ENCODE measurements at places on chromosomes 11 and 22.

- DNase-seq, result no peak
Observed at GRCh38 chr11:58907780-58908179, 31.5 kb upstream of the GLYATL1 start.

DNA sequence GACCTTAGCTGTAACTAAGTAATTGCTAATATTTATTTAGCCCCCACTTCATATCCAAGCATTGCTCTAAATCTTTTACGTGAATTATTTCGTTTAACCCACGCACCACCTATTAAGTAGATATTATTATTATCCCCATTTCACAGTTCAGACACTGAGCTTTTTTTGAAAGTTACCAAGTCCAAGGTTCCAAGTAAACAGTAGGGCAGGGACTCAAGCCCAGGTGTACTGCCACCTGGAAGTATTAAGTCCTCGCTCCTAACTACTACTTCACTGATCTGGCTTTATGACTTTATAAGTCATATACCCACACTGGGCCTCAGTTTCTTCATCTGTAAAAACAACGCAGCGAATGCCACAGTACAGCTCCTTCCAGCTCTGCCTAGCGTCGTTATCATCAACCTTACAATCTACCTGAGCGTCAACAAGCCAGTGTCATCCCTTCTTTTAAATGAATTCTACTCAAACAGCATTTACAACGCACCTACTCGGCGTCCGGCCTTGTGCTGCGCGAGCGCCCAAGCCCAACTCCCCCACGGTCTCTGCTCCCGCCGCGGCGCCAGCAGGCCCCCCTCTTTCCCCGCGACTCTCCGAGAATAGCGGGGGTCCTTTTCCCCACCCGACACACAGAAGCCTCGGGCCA lies 624 bp downstream of the TMEM41B start:
- DNase-seq, result peak; percentile 8

GRCh38 chr11:64036087-64037026 lies 626 bp downstream of the FLRT1 start:
- no peak for DNase-seq

- DNase-seq, result peak; percentile 48
Observed at GRCh38 chr22:32475468-32476010, 928 bp downstream of the FBXO7 start.

DNA sequence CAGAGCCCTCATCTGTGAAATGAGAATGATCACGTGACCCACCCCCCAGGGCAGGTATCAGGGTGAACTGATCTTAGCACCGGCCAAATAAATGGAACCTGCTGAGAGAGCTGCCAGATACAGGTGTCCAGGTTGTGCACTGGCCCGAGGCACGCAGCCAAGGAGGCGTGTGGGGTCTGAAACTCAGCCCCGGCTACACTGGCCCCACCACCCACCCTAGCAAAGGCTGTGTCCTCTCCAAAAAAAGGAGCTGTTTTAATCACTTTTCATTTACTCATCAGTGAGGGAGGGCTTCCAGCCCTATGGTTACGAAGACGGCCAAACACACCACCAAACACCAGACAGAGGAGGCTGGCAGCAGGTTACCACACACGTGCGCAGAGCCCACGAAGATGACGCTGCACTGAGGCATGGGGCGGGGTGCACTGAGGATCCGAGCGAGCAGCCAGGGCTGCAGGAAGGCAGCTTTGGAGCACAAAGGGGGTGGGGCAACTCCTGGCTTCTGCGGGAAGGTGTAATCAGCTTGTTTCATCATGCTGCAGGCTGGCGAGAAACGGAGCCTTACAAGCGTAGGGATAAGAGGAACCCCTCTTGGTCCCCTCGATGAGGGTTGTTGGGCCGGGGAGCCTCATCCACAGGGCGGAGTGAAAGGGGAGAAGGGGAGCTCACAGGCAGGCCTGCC lies 19.5 kb upstream of the SLC22A12 start:
- no peak for DNase-seq

- DNase-seq, result no peak
Observed at GRCh38 chr11:65209711-65210360, 28.1 kb downstream of the CAPN1 start.

GRCh38 chr11:119797123-119797611 lies 68.2 kb upstream of the NECTIN1 start:
- DNase-seq, result no peak

GRCh38 chr11:96486890-96487611 lies 97.2 kb downstream of the JRKL start:
- no peak for DNase-seq
